GM06990 (cell line): ENCODE measurements at places on chromosomes 5 and 9.

DNA sequence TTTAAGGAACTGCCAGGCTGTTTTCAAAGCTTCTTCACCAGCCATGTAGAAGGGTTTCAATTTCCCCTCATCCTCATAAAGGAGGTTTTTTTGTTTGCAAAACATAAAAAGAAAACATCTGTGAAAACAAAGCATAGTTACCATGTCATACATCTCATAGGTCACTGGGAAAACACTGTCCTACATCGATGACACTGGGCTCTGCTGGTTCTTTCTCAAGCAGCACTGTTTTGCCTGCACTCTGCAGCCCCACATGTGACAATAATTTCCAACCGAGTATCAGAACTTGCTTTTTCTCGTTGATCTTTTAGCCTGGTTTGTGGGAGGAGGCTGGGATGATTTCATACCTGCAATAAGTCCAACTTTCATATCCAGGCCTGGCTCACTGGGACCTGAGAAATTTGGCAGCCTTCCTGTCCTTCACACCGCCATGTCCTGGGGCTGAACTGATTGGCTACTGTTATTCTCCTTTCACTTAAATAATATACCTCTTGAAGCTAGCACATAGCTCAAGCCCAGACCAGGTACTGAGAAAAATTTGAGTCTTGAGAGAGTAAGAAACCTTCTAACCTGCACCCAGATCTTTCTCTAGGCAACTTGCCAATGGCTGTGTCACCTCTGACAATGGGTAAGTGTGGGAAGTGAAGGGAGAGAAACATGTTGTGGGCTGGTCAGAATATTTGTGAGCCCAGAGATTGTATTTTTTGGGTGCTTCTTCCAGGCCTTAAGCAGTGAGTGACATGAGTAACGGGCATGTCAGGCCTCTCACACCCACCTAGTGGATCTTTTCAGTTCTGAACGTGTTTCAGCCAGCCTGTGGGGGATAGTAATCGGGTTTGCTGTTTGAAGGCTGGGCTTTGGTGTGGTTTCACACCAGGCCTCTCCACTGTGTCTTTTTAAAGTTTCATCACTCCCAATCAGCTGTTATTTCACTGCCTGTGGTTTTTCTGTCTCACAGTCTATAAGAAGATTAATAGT, 502.8 kb downstream of the NTRK2 start:
- DNase-seq = no peak

GRCh38 chr5:82466986-82467561, 188.9 kb upstream of the RPS23 start:
- DNase-seq = no peak

- no peak for DNase-seq
Measured at GRCh38 chr5:58184910-58185309, 275.0 kb downstream of the PLK2 start.

GRCh38 chr5:73253047-73253660, 80.2 kb downstream of the TMEM174 start:
- no peak for DNase-seq

- no peak for DNase-seq
Measured at GRCh38 chr9:91421128-91421765, 2.4 kb downstream of the NFIL3 start.

GRCh38 chr5:178991190-178992145, 3.7 kb downstream of the GRM6 start:
- DNase-seq = no peak

GRCh38 chr9:7375013-7375511, 424.5 kb downstream of the DMAC1 start:
- no peak for DNase-seq

DNA sequence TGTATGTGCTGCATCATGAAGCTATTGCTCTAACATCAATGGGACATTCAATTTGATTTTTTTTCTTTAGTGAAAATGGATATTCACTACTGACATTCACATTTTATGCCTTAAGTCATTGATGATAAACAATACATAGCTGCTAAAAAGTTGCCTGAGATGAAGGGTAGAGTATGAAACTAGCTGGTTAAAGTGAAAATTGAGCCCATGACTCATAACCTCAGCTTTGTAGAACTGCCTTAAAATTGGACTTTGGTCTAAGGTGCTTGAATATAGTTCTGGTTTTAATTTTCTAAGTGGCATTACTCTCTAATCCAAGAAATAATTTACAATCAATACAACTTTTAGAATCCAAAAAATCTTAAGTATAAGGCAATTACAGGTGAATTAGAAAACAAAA, 740.4 kb upstream of the RIOK2 start:
- DNase-seq = peak; percentile 24

DNA sequence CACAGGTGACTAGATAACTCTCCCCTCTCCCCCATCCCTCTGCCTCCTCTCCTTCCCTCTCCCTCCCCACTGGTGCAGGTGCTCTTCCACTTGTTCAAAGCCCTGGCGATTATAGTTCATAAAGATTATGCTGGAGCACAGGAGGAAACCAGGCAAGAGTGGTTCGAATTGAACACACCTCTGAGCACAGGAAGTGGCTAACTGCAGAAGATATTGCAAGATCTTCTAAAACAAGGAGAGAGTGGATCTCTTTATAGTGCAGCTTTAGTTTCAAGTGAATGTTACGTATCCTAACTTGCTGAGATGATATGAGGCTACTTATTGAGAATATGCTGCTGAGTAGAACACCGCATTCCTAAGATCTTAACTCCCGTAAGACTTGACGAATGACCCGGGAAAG, 178.4 kb downstream of the GOLPH3 start:
- no peak for DNase-seq

DNA sequence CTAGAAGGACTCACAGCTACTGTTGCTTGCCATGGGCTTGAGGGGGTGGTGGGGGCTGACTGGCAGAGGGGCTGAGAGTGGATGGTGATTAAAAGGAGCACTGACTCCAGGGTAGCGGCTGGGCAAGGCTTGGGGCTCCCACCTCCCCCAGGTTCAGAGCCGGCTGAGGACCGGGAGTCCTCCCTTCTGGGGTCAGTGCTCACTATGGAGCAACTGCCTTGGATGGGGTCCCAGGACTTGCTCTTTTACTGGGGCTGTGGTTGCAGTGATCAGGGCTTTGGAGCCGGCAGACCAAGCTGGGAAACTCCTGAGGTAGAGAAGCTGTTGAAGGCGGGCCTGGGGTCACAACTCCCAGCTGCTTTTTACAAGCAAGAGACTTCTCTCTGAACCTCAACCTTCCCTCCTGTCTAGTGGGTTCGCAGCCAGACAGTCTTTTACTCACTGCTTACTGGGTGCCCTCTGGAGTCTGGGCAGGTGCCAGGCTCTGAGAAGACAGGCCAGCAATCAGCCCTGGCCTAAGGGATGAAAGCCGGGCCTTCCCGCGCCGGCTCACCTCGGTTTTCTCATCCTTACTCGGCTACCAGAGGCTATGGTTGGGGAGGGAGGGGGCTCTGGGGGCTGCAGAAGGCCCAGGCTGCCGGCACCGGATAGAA, 795 bp upstream of the ASS1 start:
- no peak for DNase-seq

DNA sequence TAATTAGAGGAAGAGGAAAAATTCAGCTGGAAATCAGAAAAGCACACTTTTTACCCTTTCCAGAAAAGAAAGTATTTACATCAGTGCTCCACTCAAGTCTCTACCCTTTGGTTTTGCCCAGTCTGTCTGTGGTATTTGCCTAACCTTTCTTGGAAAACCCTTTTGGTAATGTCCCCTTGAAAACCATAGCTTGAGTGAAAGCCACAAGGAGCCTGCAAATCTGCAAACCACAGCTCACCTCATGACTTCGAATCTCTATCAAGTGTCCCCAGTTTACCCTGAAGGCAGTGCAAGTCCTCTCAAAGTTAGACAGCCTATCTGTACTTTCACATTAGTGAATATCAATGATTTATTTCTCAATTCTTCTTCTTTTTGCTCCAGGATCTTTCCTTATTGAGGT, 162.1 kb upstream of the TSLP start:
- DNase-seq = no peak

DNA sequence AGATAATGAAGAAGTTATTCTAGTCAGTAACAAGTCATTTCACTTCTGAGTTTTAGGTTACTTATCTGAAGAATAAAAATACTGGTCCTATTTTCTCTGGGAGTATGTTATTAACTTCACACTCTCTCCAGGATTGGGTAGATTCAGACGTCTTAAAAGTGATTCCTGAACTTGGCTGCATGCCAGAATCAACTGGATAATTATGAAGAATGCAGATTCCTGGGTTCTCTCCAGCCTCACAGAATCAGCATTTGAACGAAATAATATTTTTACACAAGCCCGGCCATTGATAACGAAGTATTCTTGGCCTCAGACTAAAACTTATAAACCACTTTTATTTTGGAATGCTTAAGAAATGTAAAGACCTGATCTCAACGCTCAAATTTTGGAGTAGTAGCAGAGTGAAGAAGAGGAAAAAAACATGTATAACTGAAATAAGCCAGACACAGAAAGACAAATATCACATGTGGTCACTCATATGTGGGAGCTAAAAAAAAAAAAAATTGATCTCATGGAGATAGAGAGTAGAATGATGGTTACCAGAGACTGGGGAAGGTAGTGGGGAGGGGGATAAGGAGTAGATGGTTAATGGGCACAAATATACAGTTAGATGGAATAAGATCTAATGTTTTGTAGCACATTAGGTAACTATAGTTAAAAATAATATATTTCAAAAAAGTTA, 507.3 kb downstream of the ISL1 start:
- DNase-seq = no peak

- no peak for DNase-seq
Measured at GRCh38 chr5:17219992-17220391, 2.6 kb downstream of the BASP1 start.

DNA sequence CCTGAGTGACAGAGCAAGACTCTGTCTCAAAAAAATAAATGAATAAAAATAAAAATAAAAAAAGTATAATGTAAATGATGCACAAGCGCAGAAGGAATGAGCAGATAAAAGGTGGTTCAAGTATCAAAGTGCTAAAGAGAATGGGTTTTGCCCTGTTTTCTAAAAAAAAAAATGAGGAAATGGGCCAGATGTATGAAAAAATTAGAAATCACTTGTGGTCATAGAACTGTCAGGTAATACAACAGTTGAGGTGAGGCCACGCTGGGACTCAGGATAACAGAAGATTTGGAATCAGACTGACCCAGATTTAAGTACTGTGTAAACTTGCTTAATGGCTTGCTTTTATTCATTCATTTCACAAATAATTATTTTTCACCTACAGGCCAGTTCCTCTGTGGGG, 69.8 kb downstream of the MAPKAP1 start:
- DNase-seq = no peak

DNA sequence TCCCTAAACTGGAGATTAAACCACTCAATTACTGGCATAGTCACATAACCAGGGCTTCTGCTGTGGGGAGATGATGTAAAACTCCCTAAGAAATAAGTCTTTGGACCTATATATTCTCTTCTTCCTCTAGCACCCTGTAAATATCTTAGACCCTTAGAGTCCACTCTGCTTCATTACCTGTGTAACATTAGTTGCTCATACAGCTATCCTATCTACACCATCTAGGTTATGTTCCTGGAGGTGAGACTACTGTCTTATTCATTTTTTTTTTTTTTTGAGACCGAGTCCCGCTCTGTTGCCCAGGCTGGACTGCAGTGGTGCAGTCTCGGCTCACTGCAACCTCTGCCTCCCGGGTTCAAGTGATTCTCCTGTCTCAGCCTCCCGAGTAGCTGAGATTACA, 9.6 kb upstream of the TICAM2 start:
- no peak for DNase-seq

GRCh38 chr5:173963182-173963838, 25.7 kb upstream of the C5orf47 start:
- no peak for DNase-seq

DNA sequence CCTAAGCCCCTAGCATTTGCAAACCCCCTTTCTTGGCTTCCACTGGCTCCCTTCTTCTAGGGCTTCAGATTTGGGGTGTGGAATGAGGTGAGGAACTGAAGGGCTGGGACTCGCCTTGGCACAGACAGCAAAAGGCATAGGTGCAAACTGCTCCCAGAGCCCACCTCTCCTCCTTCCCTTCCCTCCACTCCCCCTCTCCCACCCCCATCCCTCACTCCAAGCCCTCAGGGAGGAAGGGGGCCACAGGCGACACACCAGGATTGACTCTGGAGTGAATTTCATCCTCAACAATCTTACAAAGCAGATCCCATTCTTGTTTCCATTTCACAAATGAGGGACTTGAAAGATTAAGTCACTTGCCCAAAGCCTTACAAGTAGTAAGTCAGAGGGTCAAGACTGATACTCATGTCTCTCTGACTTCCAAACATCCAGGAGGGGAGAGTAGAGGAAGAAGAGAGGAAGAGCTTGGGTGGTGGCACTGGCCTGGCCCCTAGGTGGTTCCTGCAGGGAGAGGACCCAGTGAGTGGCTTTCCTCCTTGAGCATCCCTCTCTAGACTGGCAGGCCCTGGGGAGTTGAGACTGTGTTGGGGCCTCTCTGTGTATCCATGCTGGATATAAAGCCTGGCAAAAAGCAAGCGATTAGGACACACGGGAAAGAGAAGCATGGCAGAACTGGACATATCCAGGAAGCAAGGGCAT, 193.1 kb downstream of the GABBR2 start:
- DNase-seq = no peak

GRCh38 chr9:115413304-115413703, 295.3 kb upstream of the TNC start:
- no peak for DNase-seq

DNA sequence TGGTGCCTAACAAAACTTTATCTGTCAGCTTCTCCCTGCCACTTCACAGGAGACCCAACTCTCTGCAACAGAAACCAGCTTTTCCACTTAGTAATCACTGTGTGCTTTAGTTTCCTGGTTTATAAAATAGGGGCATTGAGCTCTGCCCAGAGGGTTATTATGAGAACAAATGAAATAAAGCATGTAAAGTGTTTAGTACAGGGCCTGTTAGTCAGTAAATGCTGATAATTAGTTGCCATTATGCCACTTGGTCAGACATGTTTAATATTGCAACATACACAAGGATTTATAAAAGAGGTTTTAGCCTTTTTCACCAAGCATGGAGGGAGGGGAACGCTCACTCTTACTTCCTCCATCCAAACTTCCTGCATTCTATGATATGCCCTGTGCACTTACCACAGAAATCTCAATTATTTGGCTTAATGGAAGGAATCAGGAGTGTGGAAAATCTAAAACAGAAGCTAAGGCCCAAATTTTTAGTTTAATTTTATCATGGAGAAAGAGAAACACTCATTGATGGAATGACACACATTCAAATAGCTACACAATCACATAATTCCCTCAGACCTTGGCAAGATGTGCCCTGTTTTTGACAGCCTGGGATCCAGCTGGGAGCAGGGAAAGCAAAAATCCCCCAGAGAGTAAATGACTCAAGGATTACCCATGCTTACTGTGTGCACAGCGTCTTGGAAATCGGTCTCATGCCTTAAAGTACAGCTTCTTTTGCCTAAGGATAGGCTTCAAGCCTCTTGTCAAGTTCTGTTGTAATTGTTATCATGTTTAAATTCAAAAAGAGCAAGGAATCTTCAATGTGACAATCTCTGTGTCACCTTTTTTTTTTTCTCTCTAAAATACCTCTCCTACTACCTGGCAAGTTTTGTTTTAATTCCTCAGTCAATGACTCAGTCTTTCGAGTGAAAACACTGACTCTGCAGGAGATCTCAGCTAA, 34.0 kb downstream of the ZNF474 start:
- no peak for DNase-seq
